Progenitor cell of endocrine pancreas (in vitro differentiated cells): ENCODE measurements at places on chromosomes 12 and 14. TPM values are rescaled to one million over a fixed set of nuclear protein-coding genes. Genes with fewer than 3 reads are reported as not detected.

The ACSM4 gene
- not detected in 2 replicates for total RNA-seq

The GPR162 gene
- total RNA-seq: 5.5 and 6.3 TPM in 2 replicates

The GUCY2C gene
- 1.2 and 1.7 TPM in 2 replicates for total RNA-seq

The TAS2R14 gene
- 5.7 and 6.1 TPM in 2 replicates for total RNA-seq

The C12orf42 gene
- total RNA-seq: 0.29 TPM in 1 of 2 replicates, not detected in the other

The SCNN1A gene
- total RNA-seq: 14.3 and 23.1 TPM in 2 replicates

The TMPRSS12 gene
- not detected in 2 replicates for total RNA-seq

The INHBC gene
- 0.16 TPM in 1 of 2 replicates, not detected in the other for total RNA-seq

The STAT2 gene
- 158 and 163 TPM in 2 replicates for total RNA-seq

The RASSF9 gene
- 3.3 and 4.0 TPM in 2 replicates for total RNA-seq

The ITGB7 gene
- 0.29 and 0.93 TPM in 2 replicates for total RNA-seq

The ULK1 gene
- total RNA-seq: 111 and 122 TPM in 2 replicates

The IL23A gene
- 0.67 and 0.89 TPM in 2 replicates for total RNA-seq

The KCNH5 gene
- 3.1 and 4.6 TPM in 2 replicates for total RNA-seq

The TAS2R13 gene
- 3.0 and 3.4 TPM in 2 replicates for total RNA-seq

The TEX52 gene
- not detected in 2 replicates for total RNA-seq

The ARMH4 gene
- 31.5 and 36.2 TPM in 2 replicates for total RNA-seq

The MAGOHB gene
- total RNA-seq: 48.3 and 50.3 TPM in 2 replicates

The TEX22 gene
- total RNA-seq: 2.4 and 3.5 TPM in 2 replicates

The TAS2R46 gene
- total RNA-seq: 2.6 and 3.3 TPM in 2 replicates

The SPPL3 gene
- total RNA-seq: 69.1 and 70.2 TPM in 2 replicates

The SRRM4 gene
- total RNA-seq: 2.1 and 2.4 TPM in 2 replicates

The SYNDIG1L gene
- total RNA-seq: 0.29 and 0.34 TPM in 2 replicates

The AKAP6 gene
- total RNA-seq: 2.9 and 3.4 TPM in 2 replicates

The TMEM132C gene
- total RNA-seq: 0.29 and 0.31 TPM in 2 replicates

The GPR68 gene
- total RNA-seq: 0.31 and 0.87 TPM in 2 replicates

The LAG3 gene
- total RNA-seq: 2.2 and 2.5 TPM in 2 replicates

The PRB2 gene
- total RNA-seq: not detected in 2 replicates

The BAZ1A gene
- total RNA-seq: 41.2 and 42.8 TPM in 2 replicates

The CAPRIN2 gene
- 82.2 and 91.5 TPM in 2 replicates for total RNA-seq

The DAO gene
- not detected in 2 replicates for total RNA-seq

The KSR2 gene
- 1.8 TPM in 2 replicates for total RNA-seq

The GALNT16 gene
- total RNA-seq: 9.5 and 12.7 TPM in 2 replicates

The RIPK3 gene
- total RNA-seq: 0.62 and 1.5 TPM in 2 replicates

The CD163 gene
- total RNA-seq: 1.7 and 2.0 TPM in 2 replicates
